ENCODE measurements at places on chromosomes 4 and X.
A peak's percentile ranks its signal among the peaks of the same experiment; 100 is the strongest.

DNA sequence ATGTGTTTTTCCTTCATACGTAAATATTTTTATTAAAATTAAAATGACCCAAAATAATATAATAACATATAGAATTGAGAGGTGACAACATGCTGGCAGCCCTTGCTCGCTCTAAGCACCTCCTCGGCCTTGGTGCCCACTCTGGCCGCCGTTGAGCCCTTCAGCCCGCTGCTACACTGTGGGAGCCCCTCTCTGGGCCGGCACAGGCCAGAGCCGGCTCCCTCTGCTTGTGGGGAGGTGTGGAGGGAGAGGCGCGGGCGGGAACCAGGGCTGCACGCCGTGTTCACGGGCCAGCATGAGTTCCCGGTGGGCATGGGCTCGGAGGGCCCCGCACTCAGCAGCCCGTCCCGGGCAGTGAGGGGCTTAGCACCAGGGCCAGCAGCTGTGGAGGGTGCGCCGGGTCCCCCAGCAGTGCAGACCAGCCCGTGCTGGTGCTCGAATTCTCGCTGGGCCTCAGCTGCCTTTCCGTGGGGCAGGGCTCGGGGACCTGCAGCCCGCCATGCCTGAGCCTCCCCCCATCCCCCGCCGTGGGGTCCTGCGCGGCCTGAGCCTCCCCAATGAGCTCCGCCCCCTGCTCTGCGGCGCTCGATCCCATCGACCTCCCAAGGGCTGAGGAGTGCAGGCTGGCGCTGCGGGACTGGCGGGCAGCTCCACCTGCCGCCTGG is 222.3 kb downstream of the PTTG2 start:
- DNase-seq = no peak

DNA sequence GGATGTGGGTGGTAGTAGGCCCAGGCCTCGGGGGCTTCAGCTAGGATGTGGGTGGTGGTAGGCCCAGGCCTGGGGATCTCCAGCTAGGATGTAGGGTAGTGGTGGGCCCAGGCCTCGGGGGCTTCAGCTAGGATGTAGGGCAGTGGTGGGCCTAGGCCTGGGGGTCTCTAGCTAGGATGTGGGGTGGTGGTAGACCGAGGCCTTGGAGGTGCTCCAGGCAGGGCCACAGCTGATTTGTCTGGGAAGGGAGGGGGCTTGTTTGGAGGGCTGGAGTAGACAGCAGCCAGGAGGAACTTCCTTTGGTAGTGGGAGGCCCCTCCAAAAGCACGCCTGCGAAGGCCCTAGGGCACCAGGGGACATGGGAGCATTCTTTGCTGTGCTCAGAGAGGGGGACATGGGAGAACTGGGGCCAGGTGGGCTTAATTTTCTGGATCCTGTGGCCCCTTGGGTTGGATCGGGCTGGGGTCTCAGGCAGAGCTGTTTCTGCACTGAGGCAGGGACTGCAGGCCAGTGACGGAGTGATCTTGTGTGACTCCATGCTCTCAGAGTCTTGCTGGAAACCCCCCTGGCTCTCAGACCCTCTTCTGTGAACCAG is 3.3 kb upstream of the SPON2 start:
- DNase-seq = no peak

DNA sequence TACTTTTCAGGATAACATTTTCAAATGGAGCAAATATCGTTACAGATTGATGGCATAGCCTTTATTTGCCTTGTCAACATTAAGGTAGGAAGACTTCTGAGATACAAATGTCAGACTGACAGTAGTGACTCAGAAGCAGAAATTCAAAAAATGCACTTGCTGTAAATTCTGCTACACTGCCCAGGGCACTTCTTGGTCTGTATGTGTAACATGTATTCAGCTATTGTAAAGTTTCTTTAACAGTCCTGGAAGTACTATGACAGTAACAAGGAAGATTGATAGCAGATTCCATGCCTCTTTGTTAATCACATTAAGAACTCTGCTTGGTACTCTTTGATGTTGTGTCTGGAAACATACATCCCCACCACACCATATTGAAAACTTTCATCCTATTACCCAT is 69.6 kb upstream of the PCDH18 start:
- DNase-seq = no peak

DNA sequence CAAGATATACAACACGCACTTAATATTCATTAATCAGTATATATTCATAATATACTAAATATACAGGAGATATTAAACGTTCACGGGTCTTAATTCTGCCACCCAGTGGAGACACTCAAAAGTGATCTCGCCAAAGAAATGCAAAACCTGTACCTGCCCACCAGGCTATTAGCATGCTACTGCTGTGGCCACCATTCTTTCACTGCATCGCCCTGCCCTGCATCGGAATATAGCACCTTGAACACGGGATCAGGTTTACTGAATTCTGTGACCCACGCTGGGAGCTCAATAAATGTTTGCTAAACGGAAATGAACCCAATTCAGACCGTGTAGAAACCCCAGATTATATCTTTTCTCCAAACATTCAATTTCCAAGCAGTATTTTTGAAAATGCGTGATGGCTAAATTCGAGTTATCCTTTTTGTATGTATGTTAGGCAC is 840 bp upstream of the CLCN3 start:
- DNase-seq = peak; percentile 78

DNA sequence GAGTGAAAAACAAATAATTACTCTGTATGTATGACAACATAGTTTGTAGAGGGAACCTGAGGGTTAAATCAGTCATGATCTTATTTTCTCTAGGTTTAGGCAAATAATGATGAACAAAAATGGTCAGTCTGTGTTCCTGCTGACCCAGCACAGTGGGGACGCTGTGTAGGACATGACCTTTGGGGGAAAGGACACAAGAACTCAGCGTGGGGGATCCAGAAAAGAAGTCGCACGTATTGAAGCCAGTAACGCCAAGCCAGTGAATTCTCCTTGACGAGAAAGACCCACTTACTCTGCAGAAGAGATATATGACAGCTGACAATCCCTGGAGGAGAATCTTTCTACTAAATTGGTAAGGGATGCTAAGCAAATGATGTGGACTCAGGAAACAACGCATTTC is 36.6 kb downstream of the HELT start:
- no peak for DNase-seq

GRCh38 chrX:153641627-153642026 is 5.4 kb upstream of the DUSP9 start:
- no peak for DNase-seq

- no peak for DNase-seq
These were observed 517.2 kb upstream of the ADGRL3 start for GRCh38 chr4:60682901-60683300.

DNA sequence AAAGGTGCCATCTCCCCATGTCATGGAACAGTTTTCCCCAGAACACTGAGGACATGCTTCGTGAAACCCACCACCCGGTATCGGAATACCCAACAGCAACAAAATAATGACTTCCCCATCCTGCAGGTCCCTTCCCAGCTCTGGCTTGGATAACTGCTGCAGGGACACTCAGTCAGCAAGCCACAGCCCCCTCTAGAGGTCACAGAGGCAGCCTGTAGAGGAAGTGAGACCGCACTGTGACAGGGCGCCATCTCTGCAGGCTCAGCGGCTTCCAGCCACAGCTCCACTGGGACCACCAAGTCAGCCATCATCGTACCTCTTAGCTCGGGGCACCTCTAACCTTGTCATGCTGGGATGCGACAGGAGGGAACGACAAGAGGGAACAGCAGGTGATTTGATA is 315.9 kb downstream of the LDB2 start:
- no peak for DNase-seq

DNA sequence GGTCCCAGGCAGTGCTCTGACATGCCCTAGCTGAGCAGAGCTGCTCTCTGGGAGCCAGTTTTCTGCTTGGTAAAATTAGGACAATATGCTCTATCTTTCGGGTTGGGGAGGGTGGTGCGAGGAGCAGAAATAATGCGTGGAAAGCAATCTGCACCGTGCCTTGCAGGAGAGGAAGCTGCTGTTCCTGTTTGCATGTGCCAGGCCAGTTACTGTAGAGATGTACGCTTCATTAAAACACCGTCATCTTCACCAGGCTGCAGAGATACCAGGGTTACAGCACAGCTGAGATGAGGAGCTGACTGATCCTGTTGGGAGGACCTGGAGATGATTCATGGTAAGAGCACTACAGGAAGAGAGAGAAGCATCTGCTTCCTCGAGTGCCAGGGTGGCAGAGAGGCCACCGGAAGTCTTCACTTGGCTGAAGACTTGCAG is 29.5 kb upstream of the IRF2 start:
- peak; percentile 20 for DNase-seq

- no peak for DNase-seq
These were observed 34.4 kb upstream of the SH3RF1 start for GRCh38 chr4:169305173-169305572.

- DNase-seq = no peak
These were observed 732 bp upstream of the ADRA2C start for GRCh38 chr4:3765271-3766035.

GRCh38 chr4:96205143-96205936 is 365.4 kb downstream of the PDHA2 start:
- DNase-seq = no peak

- no peak for DNase-seq
These were observed 70.6 kb downstream of the GPAT3 start for GRCh38 chr4:83606460-83606859.

GRCh38 chr4:88573276-88573980 is 18.9 kb upstream of the HERC3 start:
- DNase-seq = no peak

- no peak for DNase-seq
These were observed 73.9 kb downstream of the INTS12 start for GRCh38 chr4:105634402-105635080.

GRCh38 chr4:66372706-66373105 is 702.4 kb upstream of the EPHA5 start:
- no peak for DNase-seq

- no peak for DNase-seq
These were observed 1312.6 kb downstream of the PCDH18 start for GRCh38 chr4:136219592-136220125.

- no peak for DNase-seq
These were observed 30.1 kb upstream of the SCOC start for GRCh38 chr4:140343303-140343702.

DNA sequence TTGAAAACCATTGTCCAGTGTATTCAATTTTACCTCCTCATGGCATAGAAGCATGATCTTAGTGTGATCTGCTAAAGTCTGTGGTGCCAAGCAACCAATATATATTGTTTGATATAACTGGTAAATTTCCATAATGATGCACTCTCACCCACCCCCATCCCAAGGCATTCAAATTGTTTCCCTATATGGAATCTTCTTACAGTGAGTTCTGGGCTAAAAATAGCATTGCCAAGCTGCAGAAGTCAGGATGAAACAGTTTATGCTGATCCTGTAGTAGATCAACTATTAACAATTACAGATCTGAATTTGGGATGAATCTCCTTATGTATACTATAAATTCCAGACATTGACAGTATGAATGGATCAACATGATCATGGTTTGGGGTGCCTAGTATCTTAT is 20.9 kb downstream of the FGF13 start:
- no peak for DNase-seq

Measured in naive thymus-derived CD8-positive, alpha-beta T cell (primary cell).